ENCODE measurements at places on chromosomes 3 and 15. TPM values are rescaled to one million over a fixed set of nuclear protein-coding genes. Genes with fewer than 3 reads are reported as not detected.

Gene GALNT15
- total RNA-seq = 0.11 TPM

Gene DUOXA2
- not detected for total RNA-seq

Gene SERPINI2
- total RNA-seq = not detected

Gene FRMD4B
- 148 TPM for total RNA-seq

Gene GABRR3
- total RNA-seq = not detected

Gene ERICH6
- 0.68 TPM for total RNA-seq

Gene DUOX2
- total RNA-seq = 1.6 TPM

Gene CPNE9
- not detected for total RNA-seq

Gene PPP1R14D
- 1.7 TPM for total RNA-seq

Gene GPR160
- 0.44 TPM for total RNA-seq

Gene ACOX2
- total RNA-seq = 31.0 TPM

Gene EPHA6
- total RNA-seq = 39.5 TPM

All from mesothelial cell of epicardium (in vitro differentiated cells).